Fibroblast of lung (primary cell): ENCODE measurements at places on chromosomes 16 and 17.
A peak's percentile ranks its signal among the peaks of the same experiment; 100 is the strongest.

DNA sequence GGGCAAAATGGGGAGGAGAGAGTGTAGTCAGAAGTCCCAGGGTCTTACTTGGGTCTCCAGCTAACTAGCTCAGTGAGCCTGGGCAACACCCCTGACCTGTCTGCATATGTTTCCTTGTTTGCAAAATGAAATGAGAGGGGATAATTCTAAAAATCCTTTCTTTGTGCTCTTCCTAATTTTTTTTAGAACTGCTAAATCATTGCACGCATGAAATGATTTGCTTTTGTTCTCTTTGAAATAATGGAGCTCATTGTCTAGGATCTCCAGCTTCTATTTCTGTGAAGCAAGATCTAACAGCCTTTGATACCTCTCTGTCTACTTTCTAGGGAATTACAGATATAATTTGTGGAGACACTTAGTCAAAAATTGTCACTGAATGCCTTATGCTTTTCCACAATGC lies 181.3 kb downstream of the CDH13 start:
- DNase-seq = no peak

DNA sequence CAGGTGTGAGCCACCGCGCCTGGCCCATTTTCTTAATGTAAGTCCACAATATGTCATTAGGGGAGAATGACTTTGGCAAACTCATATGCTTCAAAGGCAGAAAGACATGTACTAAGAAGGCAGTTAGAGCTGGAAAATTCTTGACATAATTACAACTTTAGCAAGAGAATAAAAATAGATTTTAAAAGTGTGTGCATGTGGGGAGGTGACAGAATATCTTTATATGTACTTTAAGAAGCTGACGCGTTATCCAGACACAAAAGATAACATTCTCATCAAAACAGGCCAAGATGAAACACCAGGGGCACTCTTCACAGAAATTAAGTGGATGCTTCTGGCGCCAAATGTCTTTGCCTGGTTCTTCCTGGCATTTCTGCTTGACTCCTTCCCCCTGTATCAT lies 28.2 kb downstream of the GJC1 start:
- no peak for DNase-seq

GRCh38 chr17:3645310-3645709 lies 8.8 kb downstream of the CTNS start:
- no peak for DNase-seq

- peak; percentile 27 for DNase-seq
Observed at GRCh38 chr17:49588726-49589576, 13.3 kb downstream of the NXPH3 start.

DNA sequence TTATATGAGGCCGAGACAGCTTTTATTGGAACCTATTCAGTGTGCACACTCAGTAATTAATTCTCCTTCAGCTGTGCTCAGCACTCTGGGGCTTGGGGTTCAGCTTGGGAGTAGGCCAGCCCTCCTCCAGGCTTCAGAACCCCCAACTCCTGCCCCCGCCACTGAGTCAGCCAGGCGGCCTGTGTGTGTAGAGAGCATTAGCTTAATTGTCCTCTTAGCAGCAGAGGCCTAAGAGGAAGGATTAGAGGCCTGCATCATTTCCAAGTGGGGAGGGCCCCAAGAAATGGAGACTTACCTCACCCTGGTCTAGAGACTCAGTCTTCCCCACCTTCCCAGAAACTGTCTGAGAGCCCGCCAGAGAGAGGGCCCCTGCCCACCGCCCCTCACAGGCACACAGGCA lies 772 bp downstream of the PRSS53 start:
- DNase-seq = no peak

GRCh38 chr17:12296209-12296625 lies 275.5 kb downstream of the MAP2K4 start:
- DNase-seq = no peak

DNA sequence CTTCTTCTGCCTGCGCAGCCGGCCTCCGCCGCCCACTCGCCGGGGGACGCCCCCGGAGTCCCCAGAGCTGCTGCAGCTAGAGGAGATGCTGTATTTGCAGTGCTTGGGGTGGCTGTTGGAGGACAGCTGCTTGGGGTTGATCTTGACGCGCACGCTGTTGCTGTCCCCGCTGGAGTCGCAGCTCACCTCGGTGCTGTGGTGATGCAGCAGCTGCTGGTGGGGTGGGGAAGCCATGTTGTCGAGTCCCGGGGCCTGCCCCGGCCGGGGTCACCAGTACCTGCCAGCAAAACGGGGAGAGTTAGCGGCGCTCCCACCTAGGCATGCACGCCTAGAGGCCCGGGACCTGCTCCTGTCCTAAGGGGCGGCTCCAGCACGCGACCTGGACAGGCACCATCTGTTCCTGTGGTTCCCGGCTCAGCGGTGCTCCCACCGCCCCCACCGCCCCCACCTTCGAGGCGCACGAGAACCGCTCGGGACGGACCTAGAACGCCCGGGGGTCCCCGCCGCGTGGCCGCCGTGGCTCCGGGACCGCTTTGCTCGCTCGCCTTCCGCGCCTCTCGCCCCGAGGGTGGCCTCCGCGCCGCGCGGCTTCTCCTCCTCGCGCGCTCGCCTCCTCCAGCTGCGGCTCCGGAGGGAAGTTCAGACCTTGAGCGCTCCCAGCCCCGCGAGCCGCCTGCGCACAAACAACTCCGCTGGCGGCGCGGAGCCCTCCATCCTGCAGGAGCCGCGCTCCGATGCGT lies 863 bp downstream of the ADCY9 start:
- DNase-seq = peak; percentile 78

- DNase-seq = peak; percentile 97
Observed at GRCh38 chr16:20851601-20852000, 45.3 kb downstream of the REXO5 start.

GRCh38 chr17:45910667-45911066 lies 16.3 kb downstream of the MAPT start:
- DNase-seq = no peak

DNA sequence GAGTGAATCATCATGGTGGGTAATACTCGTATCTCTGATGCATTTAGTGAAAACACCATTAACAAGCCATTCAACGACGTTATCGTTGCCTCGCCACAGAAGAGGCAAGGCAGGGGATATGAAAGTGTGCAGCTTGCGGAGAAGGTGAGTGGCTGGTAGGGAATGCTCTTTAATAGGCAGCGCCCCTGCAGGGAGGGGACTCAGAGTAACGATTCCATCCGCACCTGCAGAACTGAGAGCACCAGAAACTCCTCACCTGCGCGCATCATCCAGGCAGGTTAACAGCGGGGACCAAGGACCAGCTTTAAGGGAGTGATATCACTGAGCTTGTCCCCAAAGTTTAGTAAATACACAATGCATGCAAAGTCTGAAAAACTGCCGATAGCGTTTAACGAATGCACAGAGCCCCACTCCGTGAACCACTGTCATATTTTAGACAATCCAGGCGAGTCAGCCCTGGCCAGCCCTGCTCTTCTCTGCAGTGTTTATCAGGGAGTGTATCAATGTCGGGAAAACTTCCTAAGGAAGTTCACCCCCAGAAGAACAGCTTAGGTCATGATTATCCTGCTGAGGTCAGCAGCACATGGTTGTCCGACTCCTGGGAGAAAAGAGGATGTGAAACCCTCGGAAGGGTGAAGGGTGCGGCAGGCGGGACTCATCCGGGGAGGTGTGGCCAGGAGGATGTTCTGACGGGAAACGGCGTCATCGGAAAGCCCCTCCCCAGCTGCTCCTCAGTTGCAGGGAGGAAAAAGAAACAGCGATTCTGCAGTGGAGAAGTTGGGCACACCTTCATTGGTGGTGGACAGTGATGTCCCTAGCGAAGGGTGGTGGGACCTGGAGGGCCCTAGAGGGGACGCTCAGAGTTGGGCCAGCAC lies 68.5 kb upstream of the DNAH17 start:
- DNase-seq = peak; percentile 27

GRCh38 chr17:57487573-57487972 lies 231.2 kb downstream of the MSI2 start:
- no peak for DNase-seq

DNA sequence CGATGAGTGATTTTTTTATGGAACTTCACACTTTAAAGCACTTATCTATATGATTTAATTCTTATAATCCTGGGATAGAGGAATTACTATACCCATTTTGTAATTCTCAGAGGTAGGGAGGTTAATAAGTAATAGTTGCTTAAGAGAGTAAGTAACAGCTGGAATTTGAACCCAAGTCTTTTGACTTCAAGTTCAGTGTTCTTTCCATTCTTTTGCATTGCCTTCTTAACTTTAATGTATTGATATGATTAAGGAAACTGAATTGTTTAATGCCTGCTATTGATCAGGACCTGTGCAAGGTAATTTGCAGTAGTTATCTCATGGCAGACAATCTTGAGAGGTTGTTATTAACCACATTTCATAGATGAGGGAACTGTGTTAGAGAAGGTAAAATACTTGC lies 78.5 kb downstream of the TUBD1 start:
- DNase-seq = no peak
